ENCODE measurements at places on chromosomes 7 and 10.

DNA sequence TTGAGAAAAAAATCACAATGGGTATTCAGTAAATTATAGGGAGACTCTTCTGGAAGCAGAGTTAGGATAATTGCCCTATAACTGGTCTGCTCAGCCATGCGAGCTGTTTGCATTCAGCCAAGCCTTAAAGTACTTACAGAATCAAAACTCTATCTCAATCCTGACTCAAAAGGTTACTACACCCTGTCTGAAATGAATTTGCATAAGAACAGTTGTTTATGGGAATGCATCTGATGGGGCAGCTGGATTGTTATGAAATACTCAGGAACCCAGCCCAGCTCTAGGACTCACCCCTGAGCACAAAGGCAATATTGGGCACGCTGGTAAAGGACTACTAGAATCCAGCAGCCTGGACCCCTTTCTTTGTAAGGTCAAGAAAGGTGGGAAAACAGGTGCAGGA is 38.8 kb downstream of the AKR1B15 start:
- DNase-seq = no peak

DNA sequence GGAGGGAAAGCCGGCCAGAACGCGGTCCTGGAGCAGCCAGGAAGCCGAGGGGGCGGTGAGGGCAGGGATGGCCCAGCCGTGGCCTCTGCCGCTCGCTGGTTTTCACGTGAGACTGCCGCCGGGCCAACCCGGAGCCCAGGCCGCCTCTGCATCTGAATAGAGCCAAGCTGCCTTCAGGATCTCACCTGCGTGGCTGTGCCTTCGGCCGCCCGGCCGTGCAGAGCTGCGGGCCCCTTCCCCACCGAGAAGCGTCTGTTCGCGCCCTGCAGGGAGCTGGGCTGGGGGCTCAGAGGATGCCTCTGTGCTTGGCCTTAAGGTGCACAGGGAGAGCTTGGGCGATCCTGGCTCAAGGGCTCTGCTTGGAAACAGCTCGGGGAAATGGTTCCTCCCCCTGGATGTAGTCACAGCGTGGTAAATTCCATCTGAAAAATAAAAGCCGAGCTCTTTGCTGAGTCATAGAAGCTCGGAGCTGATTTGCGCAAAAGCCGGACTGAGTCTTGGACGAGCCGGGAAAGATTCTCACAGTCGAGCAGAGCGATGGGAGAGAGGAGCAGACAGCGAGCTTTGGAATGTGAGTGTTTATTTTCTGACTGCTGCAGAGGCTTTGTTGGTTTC is at the start of gene JAKMIP3:
TSS of gene JAKMIP3 (plus strand) at position 456 of the 615 bp plus-strand sequence. CDS start 38,863 bp downstream, outside the sequence.
- DNase-seq = peak; percentile 40

GRCh38 chr7:51324206-51324898 is 7.7 kb upstream of the COBL start:
- no peak for DNase-seq

DNA sequence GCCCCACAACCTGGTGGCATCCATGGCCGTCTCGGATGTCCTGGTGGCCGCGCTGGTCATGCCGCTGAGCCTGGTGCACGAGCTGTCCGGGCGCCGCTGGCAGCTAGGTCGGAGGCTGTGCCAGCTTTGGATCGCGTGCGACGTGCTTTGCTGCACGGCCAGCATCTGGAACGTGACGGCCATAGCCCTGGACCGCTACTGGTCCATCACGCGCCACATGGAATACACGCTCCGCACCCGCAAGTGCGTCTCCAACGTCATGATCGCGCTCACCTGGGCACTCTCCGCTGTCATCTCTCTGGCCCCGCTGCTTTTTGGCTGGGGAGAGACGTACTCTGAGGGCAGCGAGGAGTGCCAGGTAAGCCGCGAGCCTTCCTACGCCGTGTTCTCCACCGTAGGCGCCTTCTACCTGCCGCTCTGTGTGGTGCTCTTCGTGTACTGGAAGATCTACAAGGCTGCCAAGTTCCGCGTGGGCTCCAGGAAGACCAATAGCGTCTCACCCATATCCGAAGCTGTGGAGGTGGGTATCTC is 1.1 kb downstream of the HTR5A start:
- DNase-seq = no peak

- DNase-seq = no peak
Observed at GRCh38 chr7:137916980-137917645, 70.3 kb upstream of the DGKI start.

- DNase-seq = no peak
Observed at GRCh38 chr7:50197549-50197948, 104.5 kb upstream of the ZPBP start.

GRCh38 chr7:144468990-144469732 is 65.7 kb upstream of the NOBOX start:
- DNase-seq = peak; percentile 20

DNA sequence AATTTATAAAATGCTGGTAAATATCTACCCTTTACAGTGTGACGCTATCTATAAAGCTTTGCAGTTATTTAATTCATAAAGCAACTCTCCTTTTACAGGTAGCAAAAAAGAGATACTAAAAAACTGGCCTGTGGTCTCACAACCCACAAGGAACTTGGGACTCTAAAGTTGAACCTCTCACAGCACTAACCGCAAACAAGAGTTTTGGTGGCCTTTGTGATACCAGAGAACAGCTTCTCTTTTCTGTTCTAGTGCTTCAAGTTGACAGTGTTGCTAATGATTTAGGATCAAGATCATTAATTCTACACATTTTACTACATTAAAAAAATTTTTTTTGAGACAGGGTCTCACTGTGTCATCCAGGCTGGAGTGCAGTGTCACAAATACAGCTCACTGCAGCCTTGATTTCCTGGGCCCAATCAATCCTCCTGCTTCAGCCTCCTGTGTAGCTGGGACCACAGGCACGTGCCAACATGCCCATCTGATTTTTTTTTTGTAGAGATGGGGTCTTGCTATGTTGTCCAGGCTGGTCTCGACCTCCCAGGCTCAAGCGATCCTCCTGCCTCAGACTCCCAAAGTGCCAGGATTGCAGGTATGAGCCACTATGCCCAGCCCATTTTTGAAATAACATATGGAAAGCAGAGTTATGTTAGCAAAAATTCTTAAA is 56.0 kb upstream of the ST8SIA6 start:
- DNase-seq = no peak

- DNase-seq = no peak
Observed at GRCh38 chr10:104485632-104486031, 132.0 kb downstream of the CFAP58 start.

GRCh38 chr10:2972216-2972615 is 95.1 kb upstream of the PFKP start:
- no peak for DNase-seq

- no peak for DNase-seq
Observed at GRCh38 chr7:13834328-13834761, 155.1 kb downstream of the ETV1 start.

- DNase-seq = peak; percentile 55
Observed at GRCh38 chr7:34357068-34357467, 300.9 kb upstream of the NPSR1 start.

- DNase-seq = no peak
Observed at GRCh38 chr7:11858026-11858425, 26.0 kb upstream of the THSD7A start.

DNA sequence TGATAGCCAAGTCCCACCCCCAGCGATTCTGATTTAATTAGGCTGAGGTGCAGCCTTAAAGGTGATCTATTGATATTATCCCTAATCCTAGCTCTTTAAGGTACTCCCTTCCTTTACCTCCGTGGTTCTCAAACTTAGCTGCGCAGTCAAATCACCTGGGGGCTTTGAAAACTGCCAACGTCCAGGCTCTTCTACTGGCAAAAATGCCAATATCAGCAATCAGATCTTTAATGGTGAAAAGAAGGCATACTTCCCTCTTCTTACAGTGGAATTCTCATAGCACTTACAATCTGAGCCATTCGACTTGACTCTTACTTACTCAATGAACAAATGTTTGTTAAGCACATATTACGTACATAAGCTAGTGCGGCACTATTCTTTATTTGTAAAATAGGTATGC is 704 bp upstream of the SLC35B4 start:
- DNase-seq = no peak

- DNase-seq = no peak
Observed at GRCh38 chr10:106830471-106830870, 334.0 kb downstream of the SORCS1 start.

- DNase-seq = no peak
Observed at GRCh38 chr7:92259610-92260247, 14.0 kb downstream of the ANKIB1 start.

DNA sequence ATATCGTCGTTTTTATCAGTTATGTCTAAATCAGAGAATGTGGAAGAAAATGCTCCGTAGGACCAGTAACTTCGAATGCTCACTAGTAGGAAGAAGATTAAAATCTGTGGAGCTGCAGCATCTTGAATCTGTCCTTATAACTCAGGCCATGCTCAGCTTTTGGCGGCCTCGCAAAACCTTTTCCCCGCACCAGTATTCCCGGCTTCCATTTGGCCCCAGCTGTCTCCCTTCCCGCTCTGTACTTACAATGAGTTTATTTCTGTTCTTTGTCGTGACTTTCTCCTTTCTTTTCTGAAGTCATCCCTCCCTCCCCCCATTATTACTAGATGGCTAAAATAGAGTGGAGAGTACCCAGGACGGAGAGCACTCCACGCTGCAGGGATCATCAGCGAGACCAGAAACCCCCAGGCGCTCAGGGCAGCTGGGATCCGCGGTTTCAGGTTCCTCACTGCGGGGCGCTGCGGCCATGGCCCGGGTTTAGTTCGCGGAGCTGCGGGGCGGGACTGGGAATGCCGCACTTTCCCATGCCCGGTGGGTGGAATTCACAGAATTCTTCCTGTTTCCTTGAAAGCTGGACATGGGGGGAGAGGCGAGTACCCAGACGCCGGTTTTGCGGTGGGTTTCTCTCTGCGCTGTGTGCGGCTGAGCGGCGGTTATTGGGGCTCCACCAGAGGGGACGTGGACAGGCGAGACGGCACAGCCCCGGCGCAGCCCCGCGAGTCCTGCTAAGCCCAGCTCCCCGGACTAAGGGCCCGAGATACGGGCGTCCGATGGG is 183.5 kb downstream of the POM121L12 start:
- no peak for DNase-seq

- DNase-seq = no peak
Observed at GRCh38 chr7:127474457-127474856, 81.9 kb upstream of the ZNF800 start.

DNA sequence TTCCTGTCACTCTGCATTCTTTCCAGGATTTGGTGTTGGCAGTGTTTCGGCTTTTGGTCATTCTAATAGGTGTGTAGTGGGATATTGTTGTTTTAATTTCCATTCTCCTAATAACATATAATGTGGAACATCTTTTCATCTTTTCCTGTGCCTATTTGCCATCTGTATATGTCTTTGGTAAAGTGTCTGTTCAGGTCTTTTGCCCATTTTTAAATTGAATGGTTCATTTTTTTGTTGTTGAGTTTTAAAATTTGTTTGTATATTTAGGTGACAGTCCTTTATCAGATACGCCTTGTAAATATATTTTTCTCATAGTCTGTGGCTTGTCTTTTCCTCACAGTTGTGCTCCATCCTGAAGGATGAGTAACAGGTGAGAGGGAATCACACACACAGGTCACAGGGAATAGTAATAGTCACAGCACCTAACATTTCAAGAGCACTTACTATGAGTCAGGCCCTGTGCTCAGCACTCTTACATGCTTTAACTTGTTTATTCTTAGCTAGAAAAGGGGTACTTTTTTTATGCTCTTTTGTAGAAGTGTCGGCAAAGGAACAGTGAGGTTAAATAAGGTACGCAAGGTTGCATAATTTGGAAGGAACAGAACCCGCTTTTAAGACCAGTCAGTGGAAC is 117.1 kb upstream of the GATA3 start:
- peak; percentile 88 for DNase-seq

GRCh38 chr7:132345543-132346129 is 230.6 kb downstream of the PLXNA4 start:
- no peak for DNase-seq

DNA sequence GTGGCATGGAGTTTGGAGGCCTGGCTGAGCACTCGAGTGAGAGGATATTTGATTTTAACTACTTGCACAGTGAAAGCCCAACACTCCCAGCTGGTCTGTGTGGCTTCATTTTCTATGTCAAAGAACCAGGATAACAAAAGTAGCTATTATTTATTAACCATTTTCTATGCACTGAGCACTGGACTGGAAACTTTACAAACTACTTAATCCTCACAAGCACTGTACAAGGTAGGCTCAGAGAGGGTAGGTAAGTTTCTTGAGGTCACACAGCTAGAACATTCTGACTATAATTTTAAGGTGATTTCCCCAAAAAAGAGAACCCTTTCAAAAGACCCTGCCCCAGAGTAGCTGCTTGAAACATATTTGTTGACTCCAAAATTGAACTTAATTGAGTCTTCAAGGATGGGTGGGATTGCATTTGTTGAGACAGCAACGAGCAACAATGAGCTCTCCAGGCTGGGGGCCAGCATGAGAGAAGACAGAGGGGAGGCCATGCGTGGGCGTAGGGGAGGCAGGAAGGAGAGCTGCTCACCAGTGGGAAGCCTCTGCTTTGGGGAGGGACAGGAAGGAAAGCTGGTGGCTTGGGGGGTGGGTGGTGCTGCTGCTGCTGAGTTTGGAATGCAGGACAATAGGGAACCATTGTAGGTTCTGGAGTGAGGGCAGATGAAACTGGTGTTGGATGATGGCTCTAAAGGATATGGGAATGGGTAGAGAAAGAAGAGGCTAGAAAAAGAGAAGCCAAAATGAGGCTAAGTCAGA is 31.5 kb downstream of the FAM241B start:
- DNase-seq = no peak

DNA sequence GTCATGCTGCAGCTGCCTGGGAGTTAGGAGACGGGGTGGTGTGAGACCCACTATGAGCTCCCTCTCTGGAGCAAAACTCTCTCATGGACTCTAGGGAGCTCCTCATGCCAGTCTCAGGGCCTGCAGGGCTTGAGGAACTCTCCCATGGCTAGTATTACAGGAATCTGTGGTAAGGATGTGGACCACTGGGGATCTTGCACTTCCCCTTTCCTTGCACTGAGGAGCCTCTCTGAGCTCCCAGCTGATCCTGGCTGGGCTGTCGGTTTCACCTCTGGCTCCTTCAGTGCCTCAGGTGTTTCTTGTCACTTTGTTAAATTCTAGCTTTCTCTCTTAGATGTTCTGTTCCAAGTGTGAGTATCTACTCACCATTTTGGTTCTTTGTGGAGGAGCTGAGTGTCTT is 71.6 kb upstream of the IMMP2L start:
- no peak for DNase-seq

GRCh38 chr7:127893547-127893946 is 137.7 kb downstream of the LRRC4 start:
- no peak for DNase-seq

- DNase-seq = no peak
Observed at GRCh38 chr7:13139436-13139835, 452.0 kb downstream of the ARL4A start.

DNA sequence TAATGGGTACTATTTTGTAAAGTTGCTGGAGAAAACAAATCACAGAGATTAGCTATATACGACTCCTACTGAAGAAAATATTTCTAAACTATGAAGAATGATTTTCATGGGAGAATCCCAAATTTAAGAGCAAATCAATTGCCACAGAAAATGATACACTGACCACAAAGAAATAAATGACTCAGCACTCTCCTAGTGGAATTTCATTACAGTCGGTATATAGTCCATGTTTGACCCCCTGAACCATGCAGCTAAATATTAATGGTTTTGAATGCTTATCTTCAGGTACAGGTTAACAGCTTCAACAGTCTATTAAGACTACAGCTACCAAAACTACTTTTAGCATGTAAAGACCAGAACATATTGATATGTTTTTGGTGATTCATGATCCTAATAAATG is 65.0 kb downstream of the IDE start:
- DNase-seq = no peak

- no peak for DNase-seq
Observed at GRCh38 chr10:12418725-12419261, 69.4 kb downstream of the CAMK1D start.
